ENCODE measurements at places on chromosomes 2 and 18.

- DNase-seq = no peak
Observed at GRCh38 chr2:102235042-102235473, 48.2 kb downstream of the IL1RL2 start.

DNA sequence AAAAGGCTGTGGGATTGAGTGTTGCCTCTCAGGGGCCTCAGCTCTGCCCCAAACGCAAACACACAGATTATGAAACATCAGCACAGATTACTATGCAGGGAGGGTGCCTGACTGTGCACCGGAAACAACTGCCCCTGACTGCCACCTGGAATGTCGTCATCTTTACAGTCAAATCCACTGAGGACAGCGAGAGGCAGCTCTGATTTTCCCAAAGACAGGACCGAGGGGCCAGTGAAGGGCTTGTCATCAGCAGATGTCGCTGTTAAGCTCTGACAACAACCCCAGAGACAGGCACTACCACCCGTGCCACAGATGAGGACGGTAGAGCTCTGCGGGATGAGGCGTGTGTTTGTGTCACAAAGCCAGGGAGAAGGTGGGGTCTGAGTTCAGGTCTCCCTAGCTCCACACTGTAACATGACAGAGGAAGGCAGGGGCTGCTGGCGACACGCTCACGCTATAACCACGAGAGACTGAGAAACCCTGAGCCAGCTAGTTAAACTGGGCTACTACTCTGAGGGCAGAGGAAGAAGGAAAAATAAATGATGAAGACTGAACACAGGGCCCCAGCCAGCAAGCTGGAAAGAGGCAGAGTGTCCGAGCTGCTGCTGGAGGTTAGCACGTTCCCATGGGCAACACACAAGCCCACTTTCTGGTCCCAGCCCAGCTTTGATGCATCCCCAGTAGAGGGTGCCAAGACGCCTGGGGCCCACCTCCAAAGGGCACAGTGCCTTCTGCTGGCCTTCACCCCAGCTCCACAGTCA lies 47.0 kb downstream of the PARD6G start:
- DNase-seq = no peak

DNA sequence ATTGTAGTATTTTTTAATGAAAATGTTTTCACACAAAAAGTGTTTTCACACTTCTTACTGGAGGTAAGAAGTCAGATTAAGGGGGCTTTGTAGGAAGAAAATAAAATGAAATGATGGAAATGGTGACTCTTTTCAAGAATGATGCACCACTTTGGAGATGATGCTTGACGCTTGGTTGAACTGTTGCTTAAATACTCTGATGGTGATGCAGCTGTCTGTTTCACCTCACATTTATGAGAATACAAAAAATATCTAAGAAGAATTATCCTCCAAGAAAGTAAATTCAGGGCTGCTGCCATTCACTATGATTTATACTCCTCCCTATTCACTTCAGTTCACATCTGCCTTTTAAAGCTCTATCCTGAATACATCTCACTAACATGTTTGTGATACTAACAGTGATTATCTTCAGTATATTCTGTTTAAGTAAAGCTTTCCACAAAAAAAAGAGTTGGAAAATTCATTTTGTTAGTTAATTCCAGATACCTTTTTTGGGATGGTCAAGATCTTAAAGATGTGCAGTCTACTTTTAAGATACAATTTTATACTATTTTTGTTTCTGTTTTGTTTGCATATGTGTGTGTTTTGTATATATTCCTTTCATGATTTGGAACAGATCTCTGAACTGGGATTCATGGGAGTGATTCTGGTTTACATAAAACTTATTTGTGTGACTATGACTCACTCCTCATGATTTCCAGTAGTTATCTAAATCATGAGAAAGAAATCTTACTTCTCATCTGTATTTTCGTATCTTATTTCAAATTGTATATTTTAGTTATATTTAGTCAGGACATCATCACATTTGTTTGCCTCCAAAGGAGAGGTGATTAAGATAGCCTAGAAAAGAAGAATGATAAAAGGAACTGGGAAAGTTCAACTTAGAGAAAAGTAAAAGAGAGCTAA lies 53.1 kb downstream of the SLC39A10 start:
- DNase-seq = no peak

DNA sequence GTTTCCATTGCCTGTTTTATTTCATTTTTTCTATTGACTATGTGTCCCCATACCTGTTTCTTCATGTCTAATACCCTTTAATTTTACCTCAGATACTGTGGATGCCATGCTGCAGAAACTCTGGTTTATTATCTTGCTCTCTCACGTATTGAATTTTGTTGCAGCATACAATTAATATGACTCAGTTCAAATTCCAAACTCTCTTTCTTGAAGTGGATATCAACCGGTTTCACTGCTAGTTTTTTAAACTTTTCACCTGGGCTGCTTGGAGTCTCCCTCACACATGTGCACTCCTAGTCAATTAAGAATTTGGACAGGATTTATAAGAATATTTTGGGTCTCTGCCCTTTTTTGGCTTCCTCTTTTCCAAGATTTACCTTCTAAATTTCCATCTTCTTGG lies 70.6 kb upstream of the CAPN13 start:
- DNase-seq = no peak

DNA sequence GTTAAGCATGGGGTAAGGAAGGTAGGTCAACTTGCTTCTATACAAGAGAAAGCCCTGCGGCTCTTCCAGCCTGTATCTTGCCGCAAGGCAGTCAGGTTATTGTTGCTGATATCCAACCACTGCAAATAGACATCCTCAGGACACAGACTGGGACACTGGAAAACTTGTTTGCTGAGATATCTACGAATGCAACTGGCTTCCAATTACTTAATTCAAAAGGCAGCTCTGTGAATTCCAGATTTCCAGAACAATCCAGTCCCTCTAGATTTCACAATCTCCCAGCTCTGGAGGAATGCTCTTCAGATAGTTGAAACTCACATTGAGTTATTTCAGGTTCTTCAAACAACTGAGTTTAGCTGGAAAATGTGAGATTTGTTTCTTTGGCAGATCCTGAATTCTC lies 34.6 kb upstream of the SP9 start:
- DNase-seq = no peak

All from stimulated activated CD8-positive, alpha-beta memory T cell treated with anti-CD3 and anti-CD28 coated beads, Interleukin-7, amount 100 ng/mL, for 4 hours (primary cell).